A549 treated with Hydrocortisone at 1 μM for 4 hours (cell line): ENCODE measurements at places on chromosomes 7 and 10. TPM values are rescaled to one million over a fixed set of nuclear protein-coding genes. Genes with fewer than 3 reads are reported as not detected.

The SPDYE16 gene
- not detected in 5 replicates for total RNA-seq

The RGS10 gene
- total RNA-seq, result 47.3 to 56.1 TPM (median 52.7 TPM) in 5 replicates

The FLNC gene
- 3.1 to 5.3 TPM (median 4.0 TPM) in 5 replicates for total RNA-seq

The TEX47 gene
- not detected in 5 replicates for total RNA-seq

The AOC1 gene
- total RNA-seq, result 0.06 to 0.10 TPM in 2 of 5 replicates, not detected in the others

The HOXA3 gene
- 3.7 to 6.1 TPM (median 5.6 TPM) in 5 replicates for total RNA-seq

The EGFR gene
- 82.3 to 139 TPM (median 107 TPM) in 5 replicates for total RNA-seq

The ZNRF2 gene
- 4.7 to 6.4 TPM (median 5.5 TPM) in 5 replicates for total RNA-seq

The IFIT3 gene
- total RNA-seq, result 3.4 to 5.3 TPM (median 4.5 TPM) in 5 replicates

The CTNNA3 gene
- total RNA-seq, result not detected in 5 replicates

The TFR2 gene
- 2.0 to 2.4 TPM (median 2.1 TPM) in 5 replicates for total RNA-seq
